ENCODE measurements at places on chromosomes 6 and 20.

DNA sequence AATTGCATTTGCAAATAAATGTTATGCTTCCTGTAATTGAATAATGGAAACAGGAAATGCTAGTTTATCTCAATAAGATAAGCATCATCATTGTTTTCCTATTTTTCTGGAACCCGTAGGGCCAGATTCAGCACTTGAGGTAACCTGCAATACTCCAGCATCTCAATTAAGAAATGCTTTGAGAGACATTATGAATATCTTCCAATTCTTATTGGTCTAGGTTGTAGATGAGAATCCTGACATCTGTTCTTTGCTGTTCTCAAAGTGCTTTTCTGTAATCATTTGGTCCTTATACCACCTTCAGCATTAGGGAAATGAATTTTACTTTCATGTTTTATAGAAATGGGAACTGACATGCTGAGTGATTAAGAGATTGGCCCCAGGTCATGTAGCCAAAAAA, 428.3 kb downstream of the CBLN4 start:
- no peak for DNase-seq

DNA sequence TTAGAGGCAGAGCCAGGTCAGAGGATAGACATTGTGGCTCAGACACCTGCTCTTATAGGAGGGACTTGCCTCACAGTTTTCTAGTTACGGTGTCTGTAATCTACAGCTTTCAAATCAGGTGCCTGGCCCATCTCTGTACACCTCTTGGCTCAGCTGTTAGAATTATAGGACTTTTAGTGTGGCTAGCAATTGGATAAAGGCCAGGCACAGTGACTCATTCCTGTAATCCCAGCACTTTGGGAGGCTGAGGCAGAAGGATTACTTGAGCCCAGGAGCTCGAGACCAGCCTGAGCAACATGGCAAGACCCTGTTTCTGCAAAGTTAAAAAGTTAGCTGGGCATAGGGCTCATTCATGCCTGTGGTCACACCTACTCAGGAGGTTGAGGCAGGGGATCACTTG, 20.0 kb downstream of the BRPF3 start:
- DNase-seq = no peak

DNA sequence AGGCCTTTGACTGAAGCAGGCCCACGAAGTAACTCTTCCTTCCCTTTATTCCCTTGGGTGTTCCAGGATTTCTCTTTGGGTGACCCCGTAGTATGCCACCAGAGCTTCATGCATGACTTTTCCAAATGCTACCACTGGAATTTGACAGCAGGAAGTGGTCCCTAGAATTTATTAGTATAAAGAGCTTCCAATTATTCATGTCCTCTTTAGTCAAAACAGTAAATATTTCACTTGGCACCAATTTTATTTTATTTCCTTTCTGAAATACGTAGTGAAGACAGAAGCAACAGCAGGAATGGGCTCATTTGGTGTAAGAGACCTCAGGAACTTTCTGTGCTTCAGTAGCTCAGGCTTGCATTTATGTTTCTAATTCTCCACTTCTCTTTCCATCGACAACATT, 151.3 kb downstream of the LCA5 start:
- no peak for DNase-seq

GRCh38 chr20:13268953-13269352, 47.9 kb downstream of the ISM1 start:
- DNase-seq = no peak

GRCh38 chr6:157014871-157015270, 237.7 kb downstream of the ARID1B start:
- no peak for DNase-seq

DNA sequence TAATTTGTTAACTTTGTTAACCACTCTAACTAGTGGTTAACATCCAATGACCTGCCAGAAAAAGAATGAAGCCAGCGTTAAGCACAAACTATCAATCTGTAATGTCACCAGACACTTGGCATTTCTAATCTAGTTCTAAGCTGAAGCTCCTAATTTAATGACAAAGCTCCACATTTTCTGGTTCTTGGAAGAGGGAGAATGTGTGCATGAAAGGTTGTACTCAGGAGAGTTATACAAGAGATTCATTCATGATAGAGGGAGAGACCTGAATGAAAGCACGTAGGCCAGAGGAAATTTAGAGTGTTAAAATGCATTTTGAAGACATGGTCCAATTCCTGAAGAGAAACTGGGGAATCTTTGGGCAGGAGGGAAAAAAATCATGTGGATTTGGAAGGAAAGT, 8.3 kb upstream of the ME1 start:
- no peak for DNase-seq
